ENCODE measurements at places on chromosomes 1 and 21.

DNA sequence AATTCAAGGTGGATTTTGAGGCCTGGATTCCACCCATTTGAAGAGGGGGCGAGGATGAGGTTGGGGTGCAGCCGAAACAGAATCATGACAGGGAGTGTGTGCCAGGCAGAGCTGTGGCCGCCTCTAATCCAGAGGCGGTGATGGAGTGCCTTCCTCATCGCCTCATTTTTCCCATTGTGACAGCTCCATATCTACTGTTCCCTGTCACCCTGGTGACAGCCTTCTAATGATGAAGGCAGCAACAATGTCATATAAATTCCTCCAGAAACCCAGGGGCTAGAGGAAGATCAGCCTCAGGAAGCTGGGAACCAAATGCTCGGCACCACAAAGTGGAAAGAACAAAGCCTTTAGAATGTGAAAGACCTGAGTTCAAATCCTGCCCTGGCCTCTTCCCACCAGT is 42.0 kb downstream of the LRRN2 start:
- DNase-seq, result no peak

- DNase-seq, result no peak
Observed at GRCh38 chr1:99352821-99353220, 88.5 kb downstream of the PLPPR4 start.

GRCh38 chr1:204069887-204070286 is 3.0 kb upstream of the SOX13 start:
- DNase-seq, result no peak

GRCh38 chr1:231338270-231339128 is at the start of gene SPRTN:
Gene SPRTN (plus strand): TSS chr1:231338293. CDS start chr1:231338384, 91 bp downstream.
- DNase-seq, result no peak

DNA sequence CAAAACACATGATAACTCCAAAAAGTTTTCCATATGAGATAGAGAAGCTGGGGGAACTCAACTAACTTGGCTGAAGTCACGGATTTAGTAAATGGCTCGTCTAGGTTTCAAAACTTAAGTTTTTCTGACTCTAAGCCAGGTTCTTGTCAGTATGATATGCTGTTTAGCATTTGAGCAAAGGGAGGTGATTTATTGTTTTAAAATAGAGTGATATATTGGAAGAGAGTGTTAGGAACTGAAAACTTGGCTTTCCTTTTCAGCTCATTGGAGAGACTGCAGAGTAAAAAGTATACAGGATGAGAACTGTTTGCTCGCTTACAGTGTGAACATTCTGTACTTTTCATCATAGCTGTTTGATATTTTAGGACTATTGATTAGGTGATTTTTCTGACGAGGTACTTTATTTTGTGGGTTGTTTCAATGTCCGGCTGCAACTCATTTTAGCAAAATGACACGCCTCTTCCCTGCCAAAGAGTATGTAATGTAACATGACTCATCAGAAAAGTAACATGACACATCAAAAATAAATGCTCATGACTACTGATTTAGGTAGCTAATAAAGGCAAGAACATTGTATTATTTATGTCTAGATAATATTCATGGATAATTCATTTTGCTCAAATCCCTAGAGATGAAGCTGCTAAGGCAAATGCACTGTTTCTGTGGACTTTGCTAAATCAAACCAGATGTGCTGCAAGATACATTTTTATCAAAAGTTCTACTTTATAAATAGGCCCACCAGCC is 355.1 kb downstream of the GPATCH2 start:
- DNase-seq, result no peak

- DNase-seq, result no peak
Observed at GRCh38 chr1:47617381-47618221, 179.8 kb downstream of the FOXD2 start.

GRCh38 chr1:38303843-38304242 is 257.2 kb upstream of the POU3F1 start:
- no peak for DNase-seq

- DNase-seq, result no peak
Observed at GRCh38 chr1:66445492-66446181, 88.3 kb upstream of the SGIP1 start.

DNA sequence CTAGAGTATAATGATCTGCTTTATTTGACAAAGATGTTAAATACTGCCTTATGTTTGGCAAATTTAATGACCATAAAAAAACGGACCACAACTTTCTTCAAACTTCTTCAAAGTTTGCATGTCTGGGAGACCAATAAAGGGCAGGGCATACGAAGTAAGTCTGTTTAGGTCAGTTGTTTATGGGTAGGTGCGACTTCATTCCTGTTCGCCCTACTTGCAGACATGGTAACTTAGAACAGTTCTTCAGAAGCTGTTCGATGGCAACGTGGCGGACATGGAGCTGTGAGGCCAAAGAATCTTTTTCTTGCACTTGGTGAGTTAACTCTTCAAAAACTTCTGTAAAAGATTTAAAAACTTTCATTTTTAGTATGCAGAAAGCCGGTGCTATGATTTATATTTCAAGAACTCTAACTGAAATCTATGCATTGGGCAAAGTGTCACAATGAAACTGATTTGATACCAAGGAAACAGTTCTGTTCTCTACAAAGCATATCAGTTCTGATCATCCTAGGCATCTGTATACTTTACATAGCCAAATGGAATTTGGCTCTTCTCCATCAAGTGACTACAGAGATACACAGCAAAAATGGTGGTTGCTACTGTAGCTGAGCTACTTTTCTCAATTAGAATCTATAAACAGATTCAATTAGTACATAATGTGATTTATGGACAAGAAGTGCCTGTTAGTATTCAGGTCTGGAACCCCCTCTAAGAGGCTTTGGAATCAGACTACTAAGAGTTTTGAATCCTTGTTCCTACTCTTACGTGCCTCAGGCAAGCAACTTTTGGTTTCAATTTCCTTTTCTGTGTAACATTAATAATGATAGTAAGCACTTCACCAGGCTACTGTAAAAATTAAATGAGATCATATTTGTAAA is 25.7 kb downstream of the C21orf91 start:
- DNase-seq, result no peak

DNA sequence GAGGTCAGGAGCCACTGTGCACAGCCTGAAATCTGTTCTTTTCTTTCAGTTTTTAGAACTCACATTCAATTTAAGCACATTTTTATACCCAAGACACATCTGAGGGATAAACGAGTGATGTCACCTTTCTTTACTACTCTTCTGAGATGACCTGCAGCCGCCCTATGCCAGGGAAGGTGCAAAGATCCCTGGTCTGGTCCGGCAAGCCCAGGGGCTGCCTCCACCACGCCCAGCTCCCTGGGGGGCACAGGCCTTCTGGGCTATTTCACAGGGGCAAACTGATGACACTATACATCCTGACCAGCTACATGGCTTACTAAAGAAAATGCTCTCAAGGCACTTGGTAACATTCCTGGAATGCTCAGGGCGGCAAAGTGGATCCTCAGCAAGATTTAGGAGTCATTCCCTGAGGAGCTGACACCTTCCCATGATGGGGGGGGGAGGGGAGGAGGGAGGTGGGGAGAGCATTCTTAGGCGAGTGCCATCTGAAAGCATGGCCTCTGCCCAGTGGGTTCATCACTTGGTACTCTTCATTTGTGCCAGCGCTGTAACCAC is 11.3 kb downstream of the MRAP start:
- no peak for DNase-seq

DNA sequence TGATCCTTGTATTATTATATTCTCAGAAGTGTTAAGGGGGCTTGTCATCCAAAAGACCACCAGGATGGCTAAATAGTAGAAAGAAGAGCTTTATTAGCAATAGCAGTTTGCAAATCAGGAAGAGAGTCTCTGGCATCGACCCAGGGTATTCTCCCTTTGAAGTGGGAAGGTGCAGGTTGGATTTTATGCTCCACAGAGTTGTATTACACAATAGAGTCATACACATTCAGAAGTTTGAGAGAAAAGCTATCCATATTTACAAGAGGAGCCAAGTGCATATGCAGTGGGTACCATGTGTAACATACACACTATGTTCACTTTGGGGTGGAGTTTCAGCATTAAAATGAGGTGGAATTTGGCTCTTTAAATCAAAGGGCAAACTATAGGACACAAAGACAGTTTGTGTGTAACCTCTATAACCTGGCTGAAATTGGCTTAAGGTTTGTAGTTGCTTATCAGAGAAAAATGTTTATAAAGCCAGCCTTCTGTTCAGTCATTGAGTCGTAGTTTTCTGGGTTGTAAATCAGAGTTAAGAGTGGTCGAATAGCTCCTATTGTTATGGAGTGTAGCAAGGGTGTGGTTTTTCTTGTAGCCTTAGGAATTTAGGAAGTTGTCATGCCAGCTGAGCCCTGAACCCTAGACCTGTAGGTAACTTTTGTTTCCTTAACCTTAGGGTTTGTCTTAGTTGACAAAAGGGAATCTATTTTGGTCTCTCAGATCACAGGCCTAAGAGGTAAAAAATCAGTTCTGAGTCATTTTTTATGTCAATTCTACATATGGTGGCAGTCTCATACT is 125.3 kb downstream of the DNM3 start:
- DNase-seq, result no peak

DNA sequence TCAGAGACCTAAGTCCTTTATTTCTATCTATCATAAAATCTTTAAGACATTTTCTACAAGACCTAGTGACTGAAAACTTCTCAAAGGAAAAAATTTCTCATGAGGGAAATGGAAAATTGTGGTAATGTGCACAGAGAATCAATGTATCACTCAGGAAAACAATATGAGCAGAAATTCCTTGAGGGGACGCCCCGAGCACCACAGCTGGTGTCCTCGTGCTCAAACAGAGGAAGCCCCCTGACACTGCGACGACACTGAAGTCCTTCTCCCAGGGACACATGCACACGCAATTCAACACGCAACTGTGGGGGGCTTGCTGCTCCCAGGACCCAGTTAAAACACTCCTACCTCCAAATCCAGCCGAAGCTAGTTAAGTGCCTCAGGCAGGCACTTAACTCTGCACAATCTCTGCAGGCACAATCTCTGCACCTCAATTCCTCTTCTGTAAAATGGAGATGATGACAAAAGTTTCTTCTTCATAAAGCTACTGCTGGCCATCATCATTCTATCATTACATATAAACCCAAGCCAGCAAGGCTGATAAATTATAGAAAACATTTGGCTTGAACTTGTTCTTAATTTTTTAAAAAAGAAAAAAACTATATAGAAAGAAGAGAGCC is 16.0 kb downstream of the ZBTB17 start:
- no peak for DNase-seq

DNA sequence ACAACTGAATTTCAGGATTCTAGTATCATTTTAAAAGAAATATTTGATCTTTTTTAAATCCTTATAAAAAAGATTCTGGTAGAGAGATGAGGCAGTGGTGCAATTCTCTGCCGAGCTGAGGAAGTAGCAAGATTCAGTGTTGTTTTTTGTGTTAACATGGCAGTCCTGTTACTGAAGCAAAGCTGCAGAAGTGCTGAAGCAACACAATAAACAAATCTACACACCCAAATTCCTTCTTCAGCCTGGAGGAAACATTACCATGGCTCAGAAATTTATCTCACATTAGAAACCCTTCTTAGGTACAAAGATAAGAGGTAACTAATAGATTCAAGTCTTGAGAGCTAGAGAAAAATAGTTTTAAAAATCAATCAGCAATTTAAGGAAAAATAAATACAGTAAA is 216.0 kb downstream of the DENND1B start:
- no peak for DNase-seq

GRCh38 chr1:22739648-22740385 is 29.2 kb downstream of the EPHB2 start:
- DNase-seq, result no peak

DNA sequence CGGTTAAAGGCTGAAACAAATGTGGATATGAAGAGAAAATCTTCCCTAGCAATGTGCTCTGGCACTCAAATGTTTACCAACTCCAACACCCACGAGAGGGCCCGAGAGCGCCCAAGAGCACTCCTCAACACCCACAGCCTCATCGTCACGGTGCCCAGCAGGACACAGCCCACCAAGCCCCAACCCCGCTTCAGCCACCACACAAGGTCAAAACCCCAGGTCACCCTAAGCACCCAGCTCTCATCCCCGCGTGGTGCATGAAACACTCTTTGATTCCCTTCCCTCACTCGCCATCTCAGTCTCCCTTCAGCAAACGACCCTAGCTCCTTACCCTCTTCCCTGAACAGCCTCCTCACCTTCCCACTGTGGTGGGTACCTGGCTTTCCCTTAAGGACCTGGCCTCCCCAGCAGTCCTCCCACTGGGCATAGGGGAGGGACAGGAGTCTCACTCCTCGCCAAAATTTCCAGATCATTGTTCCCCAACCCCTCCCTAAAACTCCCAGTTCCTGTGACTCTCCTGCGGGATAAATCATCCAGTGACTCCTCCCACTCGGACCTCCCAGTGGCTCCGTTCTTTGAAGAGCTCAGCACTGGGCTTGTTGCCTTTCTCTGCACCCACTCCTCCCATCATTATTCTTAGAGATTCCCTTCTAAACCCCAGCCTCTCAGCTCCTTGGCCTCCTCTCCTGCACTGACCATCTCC is 170.4 kb upstream of the SYT6 start:
- no peak for DNase-seq

GRCh38 chr1:115364046-115364779 is 26.2 kb upstream of the NGF start:
- DNase-seq, result no peak

DNA sequence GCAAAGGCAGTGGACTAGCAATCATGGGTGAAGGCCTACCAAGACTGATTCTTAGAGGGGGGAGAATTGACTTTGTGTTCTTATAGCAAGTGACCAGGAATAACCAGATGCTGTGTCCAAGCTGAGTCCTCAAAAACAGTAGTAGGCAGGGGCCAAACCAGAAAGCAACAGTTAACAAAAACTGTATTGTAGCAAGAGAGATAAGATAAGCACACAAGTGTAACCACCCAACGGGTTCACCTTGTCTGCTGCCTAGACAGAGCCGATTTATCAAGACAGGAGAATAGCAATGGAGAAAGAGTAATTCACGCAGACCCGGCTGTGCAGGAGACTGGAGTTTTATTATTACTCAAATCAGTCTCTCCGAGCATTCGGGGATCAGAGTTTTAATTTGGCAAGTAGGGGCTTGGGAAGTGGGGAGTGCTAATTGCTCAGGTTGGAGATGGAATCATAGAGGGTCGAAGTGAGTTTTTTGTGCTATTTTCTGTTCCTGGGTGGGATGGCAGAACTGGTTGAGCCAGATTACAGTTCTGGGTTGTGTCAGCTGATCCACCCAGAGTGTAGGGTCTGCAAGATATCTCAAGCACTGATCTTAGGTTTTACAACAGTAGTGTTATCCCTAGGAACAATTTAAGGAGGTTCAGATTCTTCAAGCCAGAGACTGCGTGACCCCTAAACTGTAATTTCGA is 8.3 kb upstream of the CSRP1 start:
- DNase-seq, result no peak

- no peak for DNase-seq
Observed at GRCh38 chr1:47685763-47686066, 247.9 kb downstream of the FOXD2 start.

GRCh38 chr1:23529146-23530086 is 1.6 kb downstream of the E2F2 start:
- DNase-seq, result no peak

- no peak for DNase-seq
Observed at GRCh38 chr1:21089731-21090130, 87.0 kb downstream of the EIF4G3 start.
